Activated T-cell treated with anti-CD3 and anti-CD28 coated beads, Interleukin-2, amount 50 U/mL, for 24 hours (primary cell): ENCODE measurements at places on chromosomes 7 and 10.
A peak's percentile ranks its signal among the peaks of the same experiment; 100 is the strongest.

GRCh38 chr10:57699944-57700343 lies 567.8 kb downstream of the IPMK start:
- no peak for DNase-seq

DNA sequence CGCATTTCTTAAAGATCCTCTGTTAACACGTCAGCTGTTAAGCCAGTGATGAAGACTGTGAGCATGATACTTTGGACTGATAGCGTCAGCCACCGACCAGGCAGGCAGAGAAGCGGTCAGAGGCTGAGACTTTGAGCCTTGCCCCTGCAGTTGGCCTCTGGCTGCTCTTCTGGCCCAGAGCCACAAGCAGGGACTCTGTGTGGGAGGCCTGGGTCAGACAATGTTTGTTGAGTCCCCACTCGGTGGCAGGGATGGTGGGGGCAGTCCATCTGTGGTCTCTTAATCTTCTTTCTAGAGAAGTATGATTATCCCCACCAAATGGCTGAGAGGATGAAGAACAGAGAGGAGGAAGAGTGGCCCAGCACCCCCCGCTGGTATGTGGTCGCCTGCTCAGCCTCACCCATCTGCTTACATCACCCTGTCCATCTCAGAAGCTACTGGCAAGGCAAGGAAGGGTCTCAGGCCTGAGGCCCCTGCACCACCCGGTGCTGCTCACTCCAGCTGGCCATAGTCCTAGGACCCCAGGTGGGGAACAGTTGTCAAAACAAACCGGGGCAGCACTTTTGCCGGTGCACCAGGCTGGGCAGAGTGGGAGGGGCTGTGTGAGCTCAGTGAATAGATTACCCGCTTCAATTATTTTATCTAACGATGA lies 202.9 kb downstream of the GRID1 start:
- DNase-seq, result peak; percentile 11

DNA sequence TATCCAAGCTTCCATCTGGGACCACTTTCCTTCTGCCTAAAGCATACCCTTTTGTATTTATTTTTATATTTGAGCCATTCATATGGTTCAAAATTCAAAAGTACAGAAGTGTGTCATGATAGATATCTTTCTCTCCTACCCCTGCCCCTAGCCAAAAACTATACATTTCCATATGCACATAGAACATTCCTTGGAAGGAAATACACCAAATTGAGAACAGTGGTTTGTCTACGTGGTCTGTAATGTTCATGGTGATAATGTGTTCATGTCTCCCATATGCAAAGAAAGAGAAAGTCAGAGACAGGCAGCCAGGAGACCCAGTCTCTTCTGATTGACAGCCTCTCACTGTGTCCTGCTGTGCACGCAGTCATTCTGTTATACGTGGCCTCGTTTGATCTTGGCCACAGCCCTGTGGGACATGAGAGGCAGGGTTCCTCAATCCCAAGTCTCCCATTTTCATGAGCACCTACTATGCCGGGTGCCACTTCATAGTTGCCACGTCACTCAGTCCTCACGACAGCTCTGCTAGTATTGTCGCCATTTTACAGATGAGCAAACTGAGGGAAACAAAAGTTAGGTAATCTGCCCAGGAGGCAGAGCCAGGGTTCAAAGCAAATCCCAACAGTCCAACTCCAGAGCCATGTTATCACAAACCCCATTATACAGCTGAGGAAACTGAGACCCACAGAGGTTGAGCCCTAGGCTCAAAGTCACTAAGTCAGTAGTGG lies 8.0 kb upstream of the CDH23 start:
- DNase-seq, result no peak

GRCh38 chr10:130866857-130867256 lies 444.7 kb downstream of the TCERG1L start:
- DNase-seq, result no peak

DNA sequence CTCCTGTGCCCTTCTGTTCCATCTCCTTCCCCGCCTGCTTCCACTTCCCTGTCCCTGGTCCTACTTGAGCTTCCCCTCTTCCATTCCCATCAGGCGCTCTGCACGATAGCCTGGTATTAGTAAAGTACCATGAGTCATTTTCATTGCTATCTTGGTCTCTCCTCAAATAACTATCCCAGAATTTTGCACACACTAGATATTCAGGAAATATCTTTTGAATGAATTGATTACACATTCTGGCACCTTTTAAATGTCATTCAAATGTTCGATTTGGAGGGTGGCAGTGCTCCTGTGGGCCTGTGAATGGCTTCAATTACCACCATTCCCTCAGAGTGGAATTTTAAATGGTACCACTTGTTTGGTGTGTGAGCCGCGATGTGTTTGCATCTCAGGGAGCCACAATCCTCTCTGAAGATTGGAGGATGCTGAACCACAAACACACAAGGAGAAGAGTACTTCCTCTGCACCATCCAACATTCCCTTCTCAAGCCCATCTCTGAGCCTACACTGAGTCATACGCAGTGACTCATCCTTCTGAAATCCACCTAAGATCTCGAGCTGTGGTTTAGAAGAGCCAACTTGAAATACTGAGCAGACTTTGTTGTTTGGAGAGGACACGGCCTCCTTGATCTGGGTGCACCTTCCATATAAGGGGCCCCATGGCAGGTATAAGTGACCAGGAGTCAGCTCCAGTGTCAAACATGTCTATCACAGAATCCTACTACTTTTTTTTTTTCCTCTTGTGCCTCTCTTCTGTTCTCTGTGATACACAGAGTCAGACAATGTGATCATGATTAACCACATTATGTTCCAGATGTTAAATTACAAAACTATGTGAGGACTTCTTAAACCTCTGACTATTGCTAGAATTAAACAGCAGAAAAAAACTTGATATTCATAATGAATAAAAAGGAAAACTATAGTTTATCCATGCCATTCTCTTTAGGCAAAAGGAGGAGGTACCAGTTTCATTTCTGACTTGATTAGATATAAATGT lies 81.9 kb downstream of the BMPER start:
- no peak for DNase-seq

- no peak for DNase-seq
These were observed 717 bp downstream of the CNPY4 start for GRCh38 chr7:100119970-100120732.

GRCh38 chr7:157158400-157158799 lies 19.7 kb downstream of the UBE3C start:
- DNase-seq, result no peak

DNA sequence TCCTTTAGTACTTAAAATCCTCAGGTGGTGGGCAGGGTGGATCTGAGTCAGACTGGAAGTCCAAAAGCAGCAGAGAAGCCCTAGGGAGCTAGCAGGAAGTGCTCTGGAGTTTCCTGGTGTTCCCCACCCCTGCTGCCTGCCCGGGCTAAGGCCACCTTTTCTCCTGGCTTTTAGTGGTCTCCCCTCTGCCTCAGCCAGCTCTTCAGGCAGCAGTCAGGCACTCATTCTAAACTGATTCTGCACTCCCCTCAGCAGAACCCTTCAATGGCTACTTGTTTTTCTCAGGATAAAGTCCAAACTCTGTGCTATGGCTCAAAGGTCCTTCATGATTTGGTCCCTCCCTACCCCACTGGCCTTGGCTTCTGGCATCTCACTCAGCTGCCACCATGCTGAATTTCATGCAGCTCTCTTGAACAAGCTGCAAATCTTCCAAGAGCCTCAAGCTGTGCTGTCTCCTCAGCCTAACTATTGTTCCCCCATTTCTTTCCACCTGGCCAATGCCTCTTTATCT lies 28.9 kb upstream of the DNMBP start:
- DNase-seq, result no peak

GRCh38 chr10:70564901-70565351 lies 37.6 kb downstream of the PRF1 start:
- no peak for DNase-seq
